Dorsolateral prefrontal cortex (tissue), 122 donors: ENCODE measurements at places on chromosomes 5 and 9.

GRCh38 chr9:28539434-28540070 is 966.3 kb upstream of the C9orf72 start:
- no peak for DNase-seq

DNA sequence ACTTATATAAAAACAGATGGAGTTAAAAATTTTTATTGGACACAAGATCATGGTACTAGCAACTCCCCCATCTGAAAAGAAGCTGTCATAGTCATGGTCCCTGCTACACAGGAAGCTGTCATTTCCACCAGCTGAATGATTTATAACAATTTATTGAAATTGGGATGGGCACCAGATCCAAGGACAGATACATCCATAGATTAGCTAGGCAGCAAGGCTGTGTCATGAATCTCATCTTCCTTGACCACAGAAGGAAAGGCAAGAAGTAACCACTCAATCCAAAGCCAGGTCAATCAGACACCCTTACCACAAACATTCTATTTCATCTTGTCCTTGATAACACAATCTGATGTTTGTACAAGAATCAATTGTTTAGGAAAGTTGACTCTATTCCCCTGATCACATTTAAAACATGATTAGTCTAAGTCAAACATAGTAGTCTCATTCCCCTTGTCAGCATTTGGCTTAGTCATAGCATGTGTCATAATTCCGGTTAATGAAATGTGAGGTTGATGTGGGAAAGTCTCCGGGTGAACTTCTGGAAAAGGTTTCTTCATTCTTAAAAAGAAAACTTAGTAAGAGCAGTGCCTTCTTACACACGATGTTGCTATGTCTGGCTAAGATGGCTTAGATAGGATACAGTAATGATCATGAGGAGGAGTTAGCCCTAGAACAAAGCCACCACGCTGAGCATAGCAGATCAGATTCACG is 462.6 kb upstream of the PAPPA start:
- no peak for DNase-seq

DNA sequence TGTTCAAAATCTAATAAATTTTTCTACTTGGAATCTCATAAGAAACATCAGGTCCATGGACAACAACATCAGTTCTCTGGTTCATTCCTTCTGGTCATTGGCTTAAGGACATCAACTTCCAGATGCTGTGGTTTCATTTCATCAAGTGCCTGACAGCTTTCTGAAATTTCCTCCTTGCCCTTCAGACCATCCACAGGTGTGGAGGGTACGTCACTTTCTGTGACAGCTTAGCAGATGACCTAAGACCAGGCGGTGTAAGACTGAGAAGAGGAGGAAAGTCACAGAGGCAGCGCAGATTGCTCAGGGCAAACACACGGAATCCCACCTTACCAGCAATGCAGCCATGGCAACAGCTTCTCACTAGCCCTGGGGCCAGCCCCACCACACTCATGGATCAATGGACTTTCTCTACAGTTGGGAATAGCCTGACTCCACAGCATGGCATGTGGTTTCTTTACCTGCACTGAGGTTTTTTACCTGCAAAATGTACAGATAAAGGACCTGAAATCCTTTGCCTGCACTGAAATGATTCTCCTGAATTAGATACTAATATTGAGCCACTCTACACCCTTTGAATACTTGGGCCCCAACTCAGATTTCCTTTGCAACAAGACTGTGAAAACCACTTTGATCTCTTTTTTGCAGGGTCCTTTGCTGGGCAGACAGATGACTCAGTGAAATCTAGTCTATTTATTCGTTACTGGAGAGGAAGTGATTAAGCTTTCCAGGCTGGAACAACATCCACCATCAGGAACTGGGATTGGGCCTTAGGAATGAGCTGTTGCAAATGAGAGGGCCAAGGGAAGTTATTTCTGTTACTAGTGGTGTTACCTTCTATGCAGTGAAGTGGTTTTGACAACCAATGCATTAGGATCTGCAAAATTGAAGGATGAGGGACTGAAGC is 26.9 kb downstream of the TICAM2 start:
- DNase-seq: no peak

DNA sequence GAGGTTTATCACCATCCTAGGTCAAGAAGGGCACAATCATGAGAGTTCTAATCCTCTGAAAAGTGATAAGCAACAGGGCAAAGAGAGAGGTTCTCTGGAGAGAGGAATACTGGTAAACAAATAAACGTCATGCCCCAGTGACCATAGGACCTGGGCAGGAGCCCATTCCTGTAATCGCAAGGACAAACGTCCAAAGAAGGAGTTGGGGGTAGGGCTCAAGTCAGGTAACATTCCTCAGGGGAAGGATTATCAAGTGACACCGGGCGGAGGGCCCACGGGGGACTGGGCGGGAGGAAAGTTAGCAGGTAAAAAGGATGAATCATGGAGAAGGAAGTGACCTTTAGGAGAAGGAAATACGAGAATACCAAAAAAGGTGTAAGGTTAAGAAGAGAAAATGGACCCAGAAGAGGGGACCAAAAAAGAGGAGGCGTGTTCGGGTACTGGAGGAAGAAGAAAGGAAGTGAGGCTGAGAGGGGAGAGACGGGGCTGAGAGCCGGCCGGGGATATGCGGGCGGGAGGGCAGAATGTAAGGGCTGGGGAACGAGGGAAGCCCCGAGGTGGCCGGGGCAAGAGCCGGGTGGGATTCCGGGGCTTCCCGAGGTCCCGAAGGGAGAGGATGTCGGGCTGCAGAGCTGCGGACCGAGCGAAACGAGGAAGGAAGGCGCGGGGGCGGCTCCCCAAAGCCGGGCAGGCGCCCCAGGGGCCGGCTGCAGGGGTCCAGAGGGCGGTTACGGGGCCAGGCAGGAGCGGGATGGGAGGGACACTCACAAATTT is 583 bp downstream of the DIAPH1 start:
- DNase-seq: peak; percentile 34

- no peak for DNase-seq
Observed at GRCh38 chr5:69522035-69522434, 29.4 kb downstream of the OCLN start.

- no peak for DNase-seq
Observed at GRCh38 chr5:146520731-146521130, 4.7 kb upstream of the GPR151 start.

- no peak for DNase-seq
Observed at GRCh38 chr5:139872052-139872766, 76.6 kb downstream of the PSD2 start.

- DNase-seq: no peak
Observed at GRCh38 chr5:170886210-170886894, 24.5 kb downstream of the RANBP17 start.

GRCh38 chr9:34896112-34896511 is 62.0 kb upstream of the PHF24 start:
- DNase-seq: no peak

GRCh38 chr5:163569284-163569683 is 63.9 kb downstream of the MAT2B start:
- no peak for DNase-seq

- DNase-seq: no peak
Observed at GRCh38 chr9:17063535-17064135, 71.2 kb upstream of the CNTLN start.

DNA sequence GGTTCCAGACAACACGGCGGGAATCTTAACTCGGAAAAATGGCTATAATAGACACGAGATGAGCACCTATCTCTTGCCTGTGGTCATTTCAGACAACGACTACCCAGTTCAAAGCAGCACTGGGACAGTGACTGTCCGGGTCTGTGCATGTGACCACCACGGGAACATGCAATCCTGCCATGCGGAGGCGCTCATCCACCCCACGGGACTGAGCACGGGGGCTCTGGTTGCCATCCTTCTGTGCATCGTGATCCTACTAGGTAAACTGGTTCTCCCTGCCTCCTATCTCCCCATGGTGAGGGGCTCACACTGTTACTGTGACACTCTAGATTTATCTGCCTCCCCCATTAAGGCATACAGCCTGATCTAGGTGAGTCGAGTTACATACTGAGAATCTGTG is 124.2 kb downstream of the CDH6 start:
- DNase-seq: no peak

DNA sequence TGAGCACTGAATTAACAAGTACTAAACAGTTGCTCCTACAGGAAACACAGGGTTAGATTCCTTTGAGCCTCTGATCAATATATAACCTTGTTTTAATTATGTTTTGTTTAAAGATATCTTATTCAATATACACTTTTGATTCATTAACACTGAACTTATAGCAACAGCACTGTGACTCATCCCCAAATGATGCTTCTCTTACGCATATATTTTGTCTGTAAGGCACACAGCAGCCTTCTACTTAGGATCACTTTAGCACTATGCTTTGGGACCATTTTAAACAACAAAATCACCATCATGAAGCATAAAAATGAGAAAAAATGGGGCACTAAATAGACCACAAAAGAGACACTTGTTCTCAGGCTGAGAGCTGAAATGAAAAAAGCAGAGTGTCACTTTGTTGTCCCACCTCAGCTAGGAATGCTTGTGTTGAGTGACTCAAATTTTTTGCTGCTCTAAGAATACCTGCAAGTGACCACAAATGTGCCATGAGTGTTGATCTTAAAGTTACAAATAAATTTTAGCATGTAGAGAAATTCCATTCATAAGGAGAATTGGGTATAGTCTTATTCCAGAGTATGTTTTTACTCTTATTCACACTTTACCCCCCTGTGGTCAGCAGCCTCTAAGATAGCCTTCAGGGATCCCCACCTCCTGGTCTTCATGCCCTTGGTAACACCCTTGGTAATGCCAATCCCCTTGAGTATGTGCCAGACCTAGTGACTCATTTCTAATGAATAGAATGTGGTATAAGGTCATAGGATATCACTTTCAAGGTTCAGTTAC is 252.7 kb upstream of the IL12B start:
- no peak for DNase-seq

DNA sequence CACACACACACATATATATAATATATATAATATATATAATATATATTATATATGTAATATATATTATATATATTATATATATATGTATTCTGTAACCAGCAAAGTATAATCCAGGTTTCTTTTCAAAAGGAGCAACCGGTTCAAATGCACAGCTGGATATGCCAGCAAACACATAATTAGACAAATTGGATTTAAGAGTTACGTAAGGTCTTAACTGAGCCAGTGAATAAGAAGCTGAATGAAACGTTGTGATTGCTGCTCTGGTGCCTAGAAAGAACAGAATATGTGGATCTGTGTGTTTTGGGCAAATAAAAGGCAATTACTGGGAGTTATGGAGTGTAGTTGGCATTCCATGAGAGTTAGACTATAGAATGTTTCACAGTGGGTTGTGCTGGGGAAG is 178.1 kb downstream of the SLF1 start:
- DNase-seq: no peak

- no peak for DNase-seq
Observed at GRCh38 chr9:78575081-78575480, 278.2 kb downstream of the PSAT1 start.

- DNase-seq: no peak
Observed at GRCh38 chr9:109780453-109781033, 545 bp downstream of the PALM2AKAP2 start.

DNA sequence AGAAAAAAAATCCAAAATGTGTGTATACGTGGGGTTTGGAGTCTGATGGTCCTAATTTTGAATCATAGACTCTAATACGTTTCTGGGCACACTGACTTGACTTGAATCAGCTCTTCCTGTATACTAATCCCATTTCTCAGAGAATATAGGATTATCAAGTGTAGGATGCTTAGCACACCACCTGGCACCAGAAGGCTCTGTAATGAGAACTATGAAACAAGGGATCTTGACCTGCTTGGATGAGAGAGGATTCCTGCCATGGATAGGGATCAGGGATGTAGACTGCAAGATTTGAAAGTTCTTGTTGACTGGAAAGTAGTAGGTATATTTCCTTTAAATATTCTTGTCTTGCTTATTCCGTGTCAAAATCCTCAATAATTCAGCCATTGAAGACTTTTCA is 7.8 kb downstream of the HSPA4 start:
- no peak for DNase-seq

DNA sequence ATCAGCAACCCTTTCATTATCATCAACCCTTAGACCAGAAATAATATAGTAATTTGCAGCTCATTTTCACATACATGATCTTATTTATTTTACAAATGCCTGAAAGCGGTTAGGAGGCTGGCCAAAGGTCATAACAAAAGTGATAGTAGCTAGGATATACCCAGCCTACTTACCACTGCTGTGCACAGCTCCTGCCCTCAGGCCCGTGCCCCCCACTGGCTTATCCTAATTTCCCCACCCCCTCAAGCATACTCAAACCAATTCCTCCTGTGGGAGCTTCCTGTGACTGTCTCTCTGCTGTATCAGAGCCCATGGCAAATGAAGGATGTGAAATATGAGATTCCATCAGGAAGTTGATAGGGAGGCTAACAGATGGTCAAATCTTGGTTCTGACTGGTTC is 14.8 kb downstream of the FAM219A start:
- no peak for DNase-seq

DNA sequence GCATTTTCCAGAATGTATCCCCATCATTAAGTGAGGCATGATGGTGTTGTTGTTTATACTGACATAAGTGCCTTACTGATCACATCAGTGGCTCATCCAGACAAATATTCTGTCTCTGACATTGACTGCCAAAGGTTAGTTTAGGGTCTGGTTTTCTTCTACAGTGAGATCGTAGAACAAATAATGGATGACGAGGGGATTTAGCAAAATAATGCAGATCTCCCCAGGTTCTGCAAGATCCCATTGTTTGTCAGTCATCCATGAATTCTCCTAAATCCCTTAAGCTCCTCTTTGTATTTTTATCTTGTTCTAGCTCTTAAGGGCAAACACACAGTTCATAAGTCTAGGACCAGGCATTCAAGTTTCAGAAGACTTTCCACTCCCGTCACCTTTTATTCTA is 93.1 kb upstream of the DHFR start:
- DNase-seq: no peak

GRCh38 chr9:18996211-18996610 is 36.8 kb downstream of the SAXO1 start:
- DNase-seq: no peak

DNA sequence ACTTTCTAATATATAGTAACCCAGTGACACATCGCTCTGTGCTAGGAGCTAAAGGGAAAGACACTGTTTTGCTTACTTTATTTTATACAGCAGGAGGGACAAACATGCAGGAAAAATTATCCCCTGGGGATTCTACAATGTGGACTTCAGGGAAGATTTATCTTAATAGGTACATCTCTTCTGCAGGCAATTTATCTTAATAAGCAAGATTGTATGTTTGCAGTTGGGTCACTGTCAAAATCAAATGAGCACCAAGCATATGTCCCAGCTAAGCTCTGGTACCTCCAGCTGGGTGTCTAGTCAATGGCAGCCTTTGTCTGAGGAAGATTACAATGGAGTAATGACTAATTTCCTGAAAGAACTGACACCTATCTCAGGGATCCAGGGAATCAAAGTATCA is 309.9 kb upstream of the PANK3 start:
- DNase-seq: no peak
